ENCODE measurements at places on chromosomes 6 and 20.

DNA sequence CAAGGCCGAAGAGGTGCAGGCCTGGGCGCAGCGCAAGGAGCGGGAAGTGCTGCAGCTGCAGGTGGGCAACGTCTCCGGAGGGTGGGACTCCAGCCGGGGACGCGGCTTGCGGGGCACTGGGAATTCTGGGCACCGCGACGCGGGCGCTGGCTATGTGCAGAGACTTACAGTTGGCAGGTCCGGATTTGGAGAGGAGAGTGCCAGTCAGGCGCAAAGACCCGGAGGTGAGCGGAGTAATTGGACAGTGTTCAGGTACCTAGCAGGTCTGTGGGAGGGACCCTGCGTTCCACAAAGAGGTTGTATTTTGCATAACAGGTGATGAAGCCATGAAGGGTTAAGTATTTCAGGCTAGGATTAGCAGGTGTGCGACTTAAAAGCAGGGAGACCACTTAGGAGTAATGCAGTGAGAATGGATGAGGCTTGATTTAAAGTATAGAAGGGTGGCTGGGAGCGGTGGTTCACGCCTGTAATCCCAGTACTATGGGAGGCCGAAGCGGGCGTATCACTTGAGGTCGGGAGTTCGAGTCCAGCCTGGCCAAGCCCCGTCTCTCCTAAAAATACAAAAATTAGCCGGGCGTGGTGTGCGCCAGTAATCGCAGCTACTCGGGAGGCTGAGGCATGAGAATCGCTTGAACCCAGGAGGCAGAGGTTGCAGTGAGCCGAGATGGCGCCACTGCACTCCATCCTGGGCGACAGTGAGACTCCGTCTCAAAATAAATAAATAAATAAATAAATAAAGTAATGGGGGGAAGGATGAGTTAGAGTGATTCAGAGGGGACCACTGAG lies 1.0 kb downstream of the MRPS26 start:
- no peak for DNase-seq

DNA sequence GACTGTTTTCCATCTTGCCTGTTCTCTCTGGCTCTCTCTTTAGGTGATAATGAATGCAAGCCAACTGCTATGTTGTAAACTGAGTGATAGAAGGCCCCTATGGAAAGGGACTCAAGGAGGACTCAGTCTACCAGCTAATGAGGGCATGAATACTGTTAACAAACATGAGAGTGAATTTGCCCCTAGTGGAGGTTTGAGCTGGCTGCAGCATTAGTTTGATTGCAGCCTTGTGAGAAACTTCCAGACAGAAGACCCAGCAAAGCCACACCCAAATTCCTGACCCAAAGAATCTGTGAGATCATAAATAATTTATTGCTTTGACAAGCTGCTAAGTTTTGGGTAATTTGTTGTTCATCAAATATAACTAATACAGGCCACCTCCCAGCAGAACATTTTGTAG lies 50.0 kb upstream of the PLCB1 start:
- DNase-seq, result no peak

GRCh38 chr20:59378966-59379365 lies 78.6 kb downstream of the EDN3 start:
- DNase-seq, result no peak

- DNase-seq, result no peak
Measured at GRCh38 chr6:12138936-12139335, 126.8 kb downstream of the HIVEP1 start.

- DNase-seq, result no peak
Measured at GRCh38 chr6:15522427-15522826, 140.4 kb downstream of the DTNBP1 start.

GRCh38 chr20:17109307-17109706 lies 117.5 kb upstream of the PCSK2 start:
- DNase-seq, result no peak

DNA sequence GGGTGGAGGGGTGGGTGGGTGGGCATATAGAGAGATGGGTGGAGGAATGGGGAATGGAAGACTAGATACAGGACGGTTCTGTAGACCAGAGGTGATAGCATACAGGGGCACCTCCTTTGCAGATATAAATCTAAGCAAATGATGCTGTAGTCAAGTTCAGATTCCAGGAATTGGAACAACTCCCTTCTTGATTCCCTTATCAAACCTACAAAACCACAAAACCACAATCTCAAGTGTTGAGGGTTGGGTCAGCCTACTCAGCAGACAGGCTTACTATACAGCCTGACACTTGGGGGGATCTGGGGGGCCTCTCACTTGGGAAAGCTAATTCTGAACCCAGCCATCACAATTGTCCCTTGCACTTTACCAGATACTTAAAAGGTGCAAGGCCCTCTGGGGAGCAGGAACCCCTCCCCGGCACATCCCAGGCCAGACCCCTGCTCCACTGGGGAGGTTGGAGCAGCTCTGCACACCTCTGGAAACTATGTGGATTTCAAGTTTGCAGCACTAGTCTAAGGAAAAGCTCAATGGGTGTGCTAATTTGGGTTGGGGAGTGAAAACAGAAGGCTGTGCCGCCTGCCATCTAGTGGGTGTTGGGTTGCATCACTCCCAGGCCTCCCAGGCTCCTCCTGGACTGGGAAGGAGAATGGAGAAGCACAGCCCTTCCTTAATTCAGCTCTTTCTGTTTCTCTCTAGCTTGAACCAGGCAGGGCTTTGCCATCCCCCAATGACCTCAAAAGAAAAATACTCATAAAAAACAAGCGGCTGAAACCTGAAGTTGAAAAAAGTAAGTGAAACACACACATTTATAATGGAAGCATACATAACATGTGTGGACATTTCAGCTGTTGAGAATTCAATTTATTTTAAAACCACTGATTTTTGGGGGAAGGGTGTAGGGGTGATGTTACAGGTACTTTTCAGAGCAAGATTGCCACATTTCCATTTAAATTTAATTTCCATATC lies 121.2 kb upstream of the LAMP5 start:
- DNase-seq, result no peak

GRCh38 chr6:147180926-147181325 lies 23.3 kb upstream of the STXBP5 start:
- no peak for DNase-seq

DNA sequence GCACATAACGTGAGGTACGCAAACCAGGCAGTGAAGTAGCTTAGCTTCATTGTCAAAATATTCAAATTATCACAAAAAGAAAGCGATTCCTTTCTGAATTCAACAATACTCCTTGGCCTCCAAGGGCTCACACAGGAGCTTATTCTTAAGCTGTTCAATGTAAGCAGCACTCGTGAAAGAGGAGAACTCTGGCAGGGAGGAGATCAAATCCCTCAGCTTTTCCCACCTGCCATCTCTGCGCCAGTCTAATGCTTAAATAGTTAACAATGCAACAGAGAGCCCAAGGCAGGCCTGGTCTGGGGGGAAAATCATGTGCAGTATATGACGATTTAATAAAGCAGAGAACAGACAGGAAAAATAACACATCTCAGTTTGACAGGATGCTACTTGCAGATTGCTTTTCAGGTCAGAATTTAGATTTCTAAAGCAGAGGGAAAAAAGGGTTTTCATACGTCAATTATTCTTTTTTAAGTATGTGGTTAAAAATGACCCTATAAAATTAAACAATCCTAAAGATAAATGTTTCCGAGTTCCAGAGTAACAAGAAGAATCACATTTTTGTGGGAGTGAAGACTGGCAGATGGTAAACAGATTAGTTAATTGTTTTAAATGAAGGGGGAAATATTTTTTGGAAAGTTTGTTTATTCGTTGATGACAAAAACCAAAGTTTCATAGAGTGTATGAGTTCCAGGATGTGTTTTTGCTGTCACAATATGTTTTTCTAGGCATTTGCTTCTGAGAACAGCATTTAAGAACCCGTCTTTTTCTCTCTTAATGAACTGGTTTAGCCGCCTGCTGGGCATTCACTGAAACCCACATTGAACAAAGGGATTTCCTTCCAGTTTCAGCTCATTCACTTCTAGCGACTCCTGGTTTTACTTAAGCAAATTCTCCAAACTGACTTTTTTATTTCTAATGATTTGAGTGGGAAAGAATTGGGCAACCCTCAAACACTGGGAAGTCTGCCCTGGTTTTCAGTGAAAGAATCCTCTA lies 45.9 kb downstream of the PLAGL1 start:
- no peak for DNase-seq

- DNase-seq, result no peak
Measured at GRCh38 chr6:167533851-167534250, 209.0 kb downstream of the TTLL2 start.

DNA sequence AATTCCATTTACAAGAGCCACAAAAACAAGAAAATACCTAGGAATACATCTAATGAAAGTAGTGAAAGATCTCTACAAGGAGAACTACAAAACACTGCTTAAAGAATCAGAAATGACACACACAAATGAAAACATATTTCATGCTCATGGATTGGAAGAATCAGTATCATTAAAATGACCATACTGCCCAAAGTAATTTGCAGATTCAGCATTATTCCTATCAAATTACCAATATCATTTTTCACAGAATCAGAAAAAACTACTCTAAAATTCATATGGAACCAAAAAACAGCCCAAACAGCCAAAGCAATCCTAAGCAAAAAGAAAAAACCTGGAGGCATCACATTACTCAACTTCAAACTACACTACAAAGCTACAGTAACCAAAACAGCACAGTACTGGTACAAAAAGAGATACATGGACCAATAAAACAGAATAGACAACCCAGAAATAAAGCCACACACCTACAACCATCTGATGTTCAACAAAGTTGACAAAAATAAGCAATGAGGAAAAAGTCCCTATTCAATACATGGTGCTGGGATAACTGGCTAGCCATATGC lies 24.3 kb downstream of the REV3L start:
- no peak for DNase-seq

DNA sequence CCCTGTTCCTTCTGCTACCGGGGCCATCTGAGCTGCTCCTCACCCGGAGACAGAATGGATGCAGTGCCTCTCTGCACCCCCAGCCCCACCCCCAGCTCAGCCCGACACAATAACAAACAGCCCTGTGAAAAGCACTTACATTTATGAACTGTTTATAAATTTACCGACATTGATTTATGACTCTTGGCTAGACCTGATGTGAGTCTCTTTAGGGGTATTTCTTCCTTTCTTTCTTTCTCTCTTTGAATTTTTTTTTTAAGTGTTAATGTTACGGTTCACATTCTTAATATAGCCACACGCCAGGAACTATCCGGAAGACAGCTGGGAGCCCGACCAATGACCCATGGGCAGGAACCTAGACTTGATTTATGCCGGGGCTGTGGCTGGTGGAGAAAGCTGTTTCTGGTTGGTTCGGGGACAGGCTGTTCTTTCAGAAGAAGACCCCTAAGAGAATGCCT lies 266.3 kb downstream of the CDC5L start:
- DNase-seq, result no peak

DNA sequence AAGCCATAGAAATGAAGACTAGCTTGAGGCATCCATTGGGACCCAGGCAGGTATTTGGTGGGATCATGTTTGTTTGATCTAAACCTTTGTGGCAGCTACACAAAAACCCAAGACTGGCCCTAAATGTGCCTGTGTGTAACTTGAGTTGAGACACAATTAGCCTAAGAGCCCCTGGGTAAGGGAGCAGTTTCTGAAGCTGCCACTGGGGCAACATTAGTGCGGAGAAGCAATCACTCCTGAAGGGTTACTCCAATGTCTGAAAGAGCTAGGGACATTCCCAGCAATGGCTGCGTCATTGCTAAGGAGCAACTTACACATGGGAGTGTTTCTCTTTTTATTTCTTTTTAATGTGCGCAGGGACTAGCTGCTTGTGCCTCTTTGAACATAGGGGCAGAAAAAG lies 67.9 kb upstream of the EEF1E1 start:
- no peak for DNase-seq

DNA sequence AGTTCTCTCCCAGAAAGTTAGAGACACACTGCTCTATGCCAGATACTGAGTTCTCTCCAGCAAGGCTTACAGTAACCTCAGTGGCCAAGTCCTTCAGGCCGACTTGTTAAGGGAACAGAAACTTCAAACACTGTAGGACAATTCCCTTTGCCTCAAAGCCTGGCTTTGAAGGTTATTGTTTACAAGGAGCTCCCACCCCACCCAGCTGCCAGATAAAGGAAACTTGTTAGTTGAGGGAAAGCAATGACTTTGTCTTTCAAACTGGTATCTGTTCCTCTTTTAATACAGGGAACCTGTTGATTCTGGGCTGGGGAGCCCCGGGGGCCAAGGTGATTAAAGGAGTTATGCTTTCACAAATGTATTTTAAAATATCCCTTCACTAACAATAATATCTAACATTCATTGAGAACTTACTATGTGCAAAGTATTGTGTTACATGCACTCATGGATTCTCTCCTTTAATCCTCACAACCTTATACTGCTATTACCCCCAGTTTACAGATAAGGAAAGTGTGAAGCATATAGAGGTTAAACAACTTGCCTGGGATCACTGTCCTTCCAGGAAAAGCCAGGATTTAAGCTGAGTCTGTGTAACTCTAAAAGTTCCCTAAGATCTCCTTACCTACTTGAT lies 27.6 kb upstream of the CDKN1A start:
- DNase-seq, result no peak

DNA sequence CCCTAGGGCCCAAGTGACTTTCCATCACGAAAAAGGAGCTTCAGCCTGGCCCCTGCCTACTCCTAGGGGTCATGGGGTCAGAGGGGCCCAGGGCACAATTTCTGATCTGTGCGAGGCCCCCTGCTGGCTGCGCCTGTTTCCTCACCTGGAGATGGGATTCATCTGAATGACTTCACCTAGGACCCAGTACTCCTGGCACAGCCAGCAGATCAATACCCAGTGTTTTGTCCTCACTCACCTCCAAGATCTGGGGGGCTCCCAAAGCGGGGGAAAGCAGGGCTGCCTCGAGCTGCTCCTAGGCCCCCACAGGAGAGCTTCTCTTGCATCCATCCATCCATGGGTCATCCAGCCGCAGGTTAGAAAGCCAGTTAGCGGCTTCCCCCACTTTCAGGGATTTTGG lies 33.8 kb downstream of the CD40 start:
- DNase-seq, result peak; percentile 17

GRCh38 chr6:89315249-89315885 lies at the start of gene GABRR2:
GABRR2 (minus strand) TSS chr6:89315299; CDS start chr6:89315165, 134 bp downstream.
- no peak for DNase-seq
